NCI-H526 (cell line): ENCODE measurements at places on chromosomes 13 and 19.

GRCh38 chr13:51000571-51001260 is 91.1 kb downstream of the RNASEH2B start:
- no peak for DNase-seq

GRCh38 chr13:75415694-75416093 is 66.3 kb downstream of the TBC1D4 start:
- DNase-seq, result no peak

DNA sequence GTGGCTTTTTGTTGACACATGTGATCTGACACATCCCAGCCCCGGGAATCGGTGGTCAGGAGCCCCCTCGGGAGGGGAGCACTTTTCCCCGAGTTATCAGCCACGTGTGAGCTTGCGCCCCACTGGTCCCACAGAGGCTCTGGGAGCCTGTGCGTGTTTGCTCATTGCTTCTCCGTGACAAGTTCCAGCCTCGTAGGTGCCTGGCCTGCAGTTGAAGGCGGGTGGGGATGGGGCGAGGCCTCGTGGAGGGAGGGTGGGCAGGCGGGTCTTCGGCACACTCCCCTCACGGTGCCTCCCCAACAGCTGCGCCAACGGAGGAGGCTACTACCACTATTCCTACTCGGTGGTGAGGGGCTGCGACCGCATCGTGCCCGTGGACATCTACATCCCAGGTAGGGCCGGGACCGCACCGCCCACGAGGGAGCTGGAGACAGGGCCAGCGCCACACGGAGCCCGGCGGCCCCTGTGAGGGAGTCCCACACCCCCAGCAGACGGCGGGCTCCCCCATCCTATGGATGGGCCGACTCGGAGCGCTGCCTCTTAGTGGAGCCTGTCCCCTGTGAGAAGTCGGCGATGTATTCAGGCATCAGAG is 8.3 kb downstream of the GAMT start:
- DNase-seq, result no peak

DNA sequence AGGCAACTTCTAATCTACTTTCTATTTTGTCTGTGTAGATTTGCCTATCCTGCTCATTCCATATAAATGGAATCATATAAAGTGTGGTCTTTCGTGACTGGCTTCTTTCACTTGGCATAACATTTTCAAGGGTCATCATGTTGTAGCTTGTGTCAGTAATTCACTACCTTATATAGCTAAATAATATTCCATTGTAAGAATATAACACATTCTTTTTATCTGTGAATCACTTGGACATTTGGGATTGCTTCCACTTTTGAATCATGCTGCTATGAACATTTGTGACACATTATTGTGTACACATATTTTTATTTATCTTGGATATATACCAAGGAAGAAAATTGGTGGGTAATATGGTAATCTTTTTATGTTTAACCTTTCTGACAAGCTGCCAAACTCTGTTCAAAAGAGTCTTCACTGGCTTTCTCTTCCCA is 89.0 kb upstream of the CSNK1A1L start:
- no peak for DNase-seq

DNA sequence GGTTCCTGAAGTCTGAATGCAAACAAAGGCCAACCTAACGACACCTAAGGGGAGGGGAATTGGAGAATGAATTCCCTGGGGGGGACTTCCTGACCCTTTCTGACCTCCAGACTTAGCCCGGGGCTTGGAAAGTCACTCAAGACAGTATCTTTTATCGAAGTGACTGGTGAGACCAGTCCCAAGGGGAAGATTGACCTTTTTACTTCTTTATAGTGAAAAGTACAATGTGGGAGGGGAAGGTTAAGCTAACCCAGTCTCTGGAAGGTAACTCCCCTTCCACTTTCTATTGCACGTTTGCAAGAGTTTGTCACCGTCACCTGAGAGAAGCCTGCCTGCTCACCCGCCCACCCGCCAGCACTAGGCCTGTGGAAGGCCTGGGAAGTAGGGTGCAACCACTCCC is 111.9 kb downstream of the EFNB2 start:
- DNase-seq, result no peak

- DNase-seq, result no peak
Observed at GRCh38 chr13:76231522-76232167, 595.5 kb downstream of the LMO7 start.

GRCh38 chr19:17855280-17856152 is 4.2 kb upstream of the RPL18A start:
- peak; percentile 74 for DNase-seq

GRCh38 chr13:40120781-40121180 is 465.3 kb downstream of the COG6 start:
- DNase-seq, result no peak

DNA sequence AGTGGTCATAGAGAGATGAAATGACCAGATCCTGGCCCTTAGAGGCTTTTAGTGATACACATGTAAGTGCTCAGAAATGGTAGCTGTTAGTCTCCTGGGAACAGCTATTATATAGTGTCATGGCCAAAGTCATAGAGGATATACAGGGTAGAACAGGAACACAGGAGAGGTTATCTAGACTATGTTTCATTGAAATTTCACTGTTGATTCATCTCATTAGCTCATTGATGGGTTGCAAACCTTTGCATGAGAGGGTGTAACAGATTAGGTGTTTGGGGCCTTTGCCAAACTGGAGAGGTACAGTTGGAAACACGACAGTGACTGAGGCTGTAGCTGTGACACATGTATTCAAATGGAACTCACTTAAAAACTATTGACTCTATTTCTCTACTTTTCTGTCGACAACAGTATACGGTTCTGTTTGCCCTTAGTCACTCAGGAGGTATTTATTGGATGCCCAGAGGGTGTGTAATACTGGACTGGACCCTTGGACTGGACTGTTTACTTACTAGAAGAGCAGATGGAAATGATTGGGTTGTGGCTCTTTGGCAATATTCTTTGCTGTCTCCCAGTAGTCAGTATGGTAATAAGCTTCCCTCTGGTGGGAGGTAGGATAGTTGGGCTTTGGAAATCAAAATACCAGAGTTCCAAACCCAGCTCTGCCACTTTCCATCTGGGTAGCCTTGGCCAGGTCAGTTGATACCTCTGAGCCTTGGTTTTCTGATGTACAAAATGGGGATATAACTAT is 29.8 kb downstream of the ARHGAP35 start:
- no peak for DNase-seq

DNA sequence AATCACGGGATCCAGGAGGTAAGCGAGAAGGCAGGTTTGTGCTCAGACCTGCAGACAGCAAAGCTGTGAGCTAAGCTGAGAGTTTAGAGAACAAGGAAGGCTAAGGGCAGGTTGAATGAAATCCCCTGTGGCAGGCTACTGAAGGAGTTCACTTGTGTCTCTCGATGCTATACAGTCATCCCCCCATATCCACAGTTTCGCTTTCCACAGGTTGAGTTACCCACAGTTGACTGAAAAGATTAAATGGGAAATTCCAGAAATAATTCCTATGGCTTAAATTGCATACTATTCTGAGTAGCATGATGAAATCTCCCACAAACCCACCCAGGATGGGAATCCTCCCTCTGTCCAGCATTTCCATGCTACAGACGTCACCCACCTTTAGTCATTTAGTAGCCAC is 49.6 kb downstream of the ABCC4 start:
- no peak for DNase-seq

- no peak for DNase-seq
Observed at GRCh38 chr13:46032341-46032740, 20.2 kb downstream of the ZC3H13 start.

GRCh38 chr13:57634839-57635165 is 3.3 kb downstream of the PCDH17 start:
- DNase-seq, result no peak

DNA sequence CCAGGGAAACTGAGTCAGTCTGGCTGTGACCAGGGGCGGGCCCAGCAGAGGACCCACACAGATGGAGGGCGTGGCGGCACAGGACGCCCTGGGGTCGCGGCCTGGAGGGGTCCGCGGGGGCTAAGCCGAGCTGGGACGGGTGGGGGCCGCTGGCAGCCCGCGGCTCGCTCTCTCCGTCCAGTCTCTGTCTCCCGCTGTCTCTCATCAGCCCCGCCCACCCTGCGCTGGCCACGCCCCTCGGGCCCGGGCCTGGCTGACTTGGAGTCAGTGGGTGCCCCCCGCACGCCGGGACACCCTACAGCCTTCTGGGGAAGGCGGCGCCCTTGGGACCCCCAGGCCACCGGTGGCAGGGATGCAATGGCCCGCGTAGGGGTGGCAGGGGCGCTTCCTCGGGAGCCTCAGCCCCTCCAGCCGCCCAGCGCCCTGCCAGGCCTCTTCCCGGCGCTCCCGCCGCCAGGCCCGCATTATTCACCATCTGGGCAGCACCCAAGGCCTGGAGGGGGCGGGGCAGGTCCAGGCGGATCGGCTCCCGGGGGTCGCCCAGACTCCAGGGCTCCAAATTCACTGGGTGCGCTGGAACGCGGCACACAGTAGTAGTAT is at the start of gene TBXA2R:
Gene TBXA2R (minus strand): TSS at position 186 of the 600 bp plus-strand sequence. CDS start 6,241 bp downstream, outside the sequence.
- DNase-seq, result peak; percentile 44

DNA sequence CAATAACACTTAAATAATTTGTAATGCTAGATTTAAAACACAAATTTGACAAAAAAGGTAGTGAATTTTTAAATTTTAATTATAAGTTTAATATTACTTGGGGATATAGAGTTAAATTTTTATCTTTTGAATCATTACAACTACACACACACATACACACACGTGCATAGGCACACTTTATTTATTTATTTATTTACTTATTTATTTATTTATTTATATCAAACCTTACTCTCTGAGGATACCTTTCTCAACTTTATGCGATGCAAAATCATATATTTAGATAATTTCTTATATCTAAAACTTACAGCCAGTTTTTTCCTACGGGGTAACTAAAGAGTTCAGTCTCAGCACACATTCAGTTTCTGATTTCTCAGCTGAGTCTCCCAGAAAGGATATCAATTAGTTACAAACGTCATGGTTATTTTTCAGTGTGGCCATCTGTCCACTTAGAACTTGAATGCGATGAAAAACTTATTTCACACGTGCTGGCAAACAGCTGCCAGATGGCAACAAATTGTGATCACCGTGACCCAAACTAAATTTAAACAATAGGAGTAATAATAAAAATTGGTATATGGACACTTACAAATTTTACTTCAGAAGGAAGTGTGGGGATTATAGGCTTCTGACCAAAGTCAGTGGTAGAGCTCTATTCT is 683.1 kb upstream of the PRR20A start:
- no peak for DNase-seq

GRCh38 chr13:45216193-45216592 is 15.3 kb upstream of the KCTD4 start:
- DNase-seq, result no peak

DNA sequence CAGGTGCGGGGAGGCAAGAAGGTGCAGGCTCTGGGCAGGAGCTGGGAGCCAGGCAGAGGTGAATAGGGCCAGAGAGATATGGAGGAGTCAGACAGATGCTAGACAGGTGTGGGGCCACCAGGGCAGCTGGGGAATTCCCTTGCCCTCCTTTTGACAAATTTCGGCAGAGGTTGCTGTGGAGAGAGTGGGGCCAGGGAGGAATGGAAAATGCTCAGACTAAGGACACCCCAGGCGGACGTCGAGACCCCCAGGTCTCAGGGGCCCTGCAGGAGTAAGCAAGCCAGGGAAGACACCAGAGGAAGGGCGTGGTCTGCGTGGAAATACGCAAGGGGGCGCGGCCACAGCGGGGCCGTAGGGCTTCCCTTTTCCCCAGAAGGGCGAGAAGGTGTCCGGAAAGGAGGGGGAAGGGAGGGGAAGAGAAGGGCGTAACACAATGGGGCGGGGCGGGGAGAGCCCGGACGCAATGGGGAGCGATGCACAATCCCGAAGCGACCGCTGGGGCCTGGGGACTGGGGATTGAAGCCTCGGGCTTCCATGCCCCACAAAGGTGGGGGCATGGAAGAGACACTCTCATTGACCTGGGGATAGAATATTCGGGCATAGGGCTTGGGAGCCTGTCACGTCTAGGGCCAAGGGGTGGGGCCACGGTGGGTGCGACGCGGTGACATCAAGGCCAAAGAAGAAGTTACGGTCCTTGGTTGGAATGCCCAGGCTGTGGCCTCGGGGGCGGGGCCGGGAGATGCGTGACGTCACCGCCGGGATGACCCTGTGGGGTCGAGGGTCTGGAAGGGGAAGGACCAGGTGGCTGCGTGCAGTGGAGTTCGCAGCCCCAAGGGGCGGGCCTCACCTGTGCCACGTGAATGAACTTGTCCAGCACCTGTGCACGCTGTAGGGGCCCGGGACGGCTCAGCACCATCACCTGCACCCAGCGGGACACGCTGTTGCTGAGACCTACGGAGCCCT is 8.2 kb downstream of the RASGRP4 start:
- DNase-seq, result peak; percentile 26
